Colonic mucosa (tissue), 4 donors: ENCODE measurements at places on chromosomes 7 and 10. TPM values are rescaled to one million over a fixed set of nuclear protein-coding genes. Genes with fewer than 3 reads are reported as not detected.
A peak's percentile ranks its signal among the peaks of the same experiment; 100 is the strongest.

DNA sequence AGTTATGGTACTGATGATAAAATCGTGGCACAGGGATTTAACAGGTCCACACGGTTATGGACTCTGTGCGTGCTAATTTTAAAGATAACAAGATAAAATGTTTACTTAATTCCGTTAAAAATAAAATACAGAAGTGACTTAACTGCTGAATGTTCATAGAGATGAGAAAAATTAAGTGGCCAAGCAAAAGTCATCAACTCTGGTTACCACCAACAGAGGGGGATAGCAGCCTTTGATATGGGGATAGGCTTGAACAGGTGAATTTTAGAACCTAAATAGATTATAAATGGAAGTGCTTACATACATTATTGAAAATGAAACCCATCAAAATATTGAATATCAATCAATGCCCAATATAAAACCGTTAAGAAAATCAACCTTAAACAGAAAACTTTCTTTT is 245.0 kb downstream of the WDR37 start:
- DNase-seq = no peak

GRCh38 chr7:140990193-140990962 is 24.4 kb downstream of the MRPS33 start:
- no peak for DNase-seq

GRCh38 chr10:53957401-53957800 is 843.6 kb downstream of the PCDH15 start:
- no peak for DNase-seq

DNA sequence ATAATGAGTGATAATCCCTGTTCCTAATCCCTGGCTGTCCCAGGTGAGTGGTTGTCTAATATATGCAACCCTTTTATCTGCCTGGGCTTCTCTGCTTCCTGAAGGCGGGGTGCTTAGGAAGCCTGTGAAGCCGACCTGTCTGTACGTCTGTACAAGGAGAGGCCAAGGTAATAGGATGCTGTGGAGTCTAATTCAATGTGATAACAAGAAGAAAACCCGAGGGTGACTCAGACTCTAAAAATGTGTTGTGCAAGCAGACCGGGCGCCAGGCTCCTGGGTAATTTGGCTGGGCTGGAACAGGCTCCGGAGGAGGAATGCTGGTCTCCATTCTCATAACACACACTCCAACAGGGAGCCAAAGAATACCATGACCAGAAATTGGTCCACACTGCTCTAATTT is 43.6 kb downstream of the THNSL1 start:
- DNase-seq = peak; percentile 77

DNA sequence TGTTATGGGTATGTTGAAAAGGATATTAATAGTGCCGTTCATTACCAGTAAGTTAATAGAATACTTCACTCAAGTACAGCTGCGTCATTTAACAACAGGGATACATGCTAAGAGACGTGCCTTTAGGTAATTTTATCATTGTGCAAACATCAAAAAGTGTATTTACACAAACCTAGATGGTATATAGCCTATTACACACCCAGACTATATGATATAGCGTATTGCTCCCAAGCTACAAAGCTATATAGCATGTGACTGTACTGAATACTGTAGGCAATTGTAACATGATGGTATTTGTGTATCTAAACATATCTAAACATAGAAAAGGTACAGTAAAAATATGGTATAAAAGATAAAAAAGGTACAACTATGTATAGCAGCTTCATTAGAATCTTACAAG is 11.1 kb upstream of the PRKG1 start:
- no peak for DNase-seq

DNA sequence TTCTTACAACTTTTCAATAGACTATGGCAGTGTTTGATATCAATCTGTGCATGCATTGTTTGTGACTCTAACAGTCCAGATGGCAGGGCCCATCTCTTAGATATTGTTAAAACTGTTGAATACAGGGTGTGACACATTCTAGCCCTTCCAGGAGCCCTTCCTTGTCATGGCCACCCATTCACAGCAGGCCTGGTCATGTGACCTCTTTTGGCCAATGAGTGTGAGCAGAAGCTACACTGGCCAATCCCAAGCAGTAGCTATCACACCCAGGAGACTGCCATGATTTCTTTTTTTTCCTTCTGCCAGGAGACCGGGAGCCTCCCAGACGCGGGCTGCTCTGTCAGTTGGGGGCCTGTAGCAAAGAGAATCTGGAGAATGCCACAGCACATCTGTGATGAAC is 655.4 kb upstream of the MKI67 start:
- no peak for DNase-seq

DNA sequence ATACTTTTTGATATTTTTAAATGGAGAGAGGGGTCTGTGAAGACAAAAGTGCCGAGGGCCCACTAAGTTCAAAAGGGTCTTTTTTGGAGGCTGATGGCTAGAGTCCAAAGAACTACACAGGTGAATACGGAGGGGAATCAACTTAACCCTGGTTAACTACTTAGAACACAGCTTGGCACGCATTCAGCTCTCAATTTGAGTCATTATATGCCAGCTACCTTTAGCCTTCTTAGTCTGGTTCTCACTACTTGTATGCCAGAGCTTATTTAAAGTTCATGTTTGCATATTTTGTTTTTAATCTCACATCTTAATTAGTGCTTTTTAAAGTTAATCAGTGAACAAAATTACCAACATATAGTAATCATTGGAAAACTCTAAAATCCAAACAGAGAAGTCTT is 80.8 kb downstream of the VWDE start:
- no peak for DNase-seq

The PLCE1 gene
- total RNA-seq = 42.4 TPM

The KCNMA1 gene
- total RNA-seq = 44.5 TPM

- no peak for DNase-seq
These were observed 1.8 kb downstream of the PSMG3 start for GRCh38 chr7:1567896-1568510.

The CRPPA gene
- total RNA-seq = 2.4 TPM

- DNase-seq = no peak
These were observed 355.9 kb downstream of the SFMBT2 start for GRCh38 chr10:7054915-7055314.

DNA sequence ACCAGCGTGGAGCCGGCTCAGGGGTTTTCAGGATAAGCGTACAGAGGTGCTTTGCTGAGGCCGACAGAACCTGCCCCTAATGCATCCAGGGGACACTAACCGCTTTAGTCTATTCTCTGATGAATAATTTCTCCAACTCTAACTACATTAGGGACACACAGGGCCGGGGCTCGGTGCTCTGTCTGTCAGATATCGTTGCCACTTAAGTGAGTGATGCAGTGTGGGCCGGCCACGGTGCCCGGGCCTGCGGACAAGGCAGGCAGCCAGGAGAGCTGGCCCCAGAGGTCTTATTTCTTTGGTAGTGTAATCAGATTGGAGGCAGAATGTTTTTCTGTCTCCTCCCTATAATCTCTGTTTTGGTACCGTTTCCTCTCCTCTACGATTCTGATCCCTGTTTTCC is 62.7 kb downstream of the ADRA2A start:
- DNase-seq = no peak

DNA sequence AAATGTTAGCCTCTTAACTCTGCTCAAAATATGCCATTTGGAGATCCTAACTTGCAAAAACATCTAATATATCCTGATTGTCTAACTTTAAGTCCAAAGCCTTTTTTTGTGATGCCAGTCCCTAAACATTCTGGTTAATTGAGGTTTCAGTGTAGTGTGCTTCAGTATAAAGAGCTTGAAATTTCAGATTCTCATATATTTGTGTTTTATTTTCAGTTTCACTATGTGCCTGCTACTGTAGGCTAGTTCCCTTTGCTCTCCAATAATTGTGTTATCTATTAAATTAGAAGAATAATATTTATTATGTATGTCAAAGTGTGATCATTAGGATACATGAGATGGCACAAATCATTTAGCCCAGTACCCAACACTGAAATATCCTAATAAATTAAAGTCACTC is 1361.2 kb downstream of the XPNPEP1 start:
- no peak for DNase-seq

- no peak for DNase-seq
These were observed 21.1 kb downstream of the TMEM270 start for GRCh38 chr7:73882047-73882402.

The TYW1B gene
- 1.9 TPM for total RNA-seq

DNA sequence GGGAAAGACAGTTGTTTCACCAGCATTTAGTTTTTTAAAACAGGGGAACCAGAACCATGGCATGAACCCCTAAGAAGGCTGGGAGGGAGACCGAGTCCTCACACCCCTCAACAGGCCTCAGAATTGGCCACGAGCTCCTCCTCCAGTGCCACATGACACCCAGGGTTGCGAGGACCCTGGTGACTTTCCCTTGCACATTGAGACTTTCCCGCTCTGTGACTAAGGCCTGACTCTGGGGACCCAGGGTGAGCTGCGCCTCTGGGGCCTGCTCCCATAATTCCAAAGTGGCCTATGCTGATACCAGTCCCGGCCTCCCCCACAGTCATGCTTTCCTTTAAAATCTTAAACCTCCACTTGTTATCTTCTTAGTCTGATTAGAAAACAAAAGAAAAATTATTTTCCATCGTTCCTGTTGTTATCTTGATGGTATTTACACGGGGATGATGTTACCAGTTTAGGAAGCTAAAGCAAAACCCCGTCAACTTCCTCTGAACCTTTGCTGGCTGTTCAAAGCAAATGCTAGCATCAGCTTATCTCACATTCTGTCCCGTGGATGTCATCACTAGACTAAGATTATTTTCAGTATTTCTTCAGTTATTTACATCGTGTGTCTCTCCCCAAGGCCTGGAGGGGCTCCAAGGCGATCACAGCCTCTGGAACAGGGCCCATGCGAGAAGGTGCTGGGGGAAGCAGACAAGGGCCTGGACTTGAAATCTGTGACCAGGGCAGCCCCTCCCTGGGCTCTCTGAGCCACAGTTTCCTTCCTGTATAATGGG is 42.1 kb downstream of the FAM53B start:
- no peak for DNase-seq

GRCh38 chr10:70579234-70580002 is 23.1 kb downstream of the PRF1 start:
- no peak for DNase-seq

GRCh38 chr7:105611856-105612775 is 30.8 kb upstream of the EFCAB10 start:
- no peak for DNase-seq

The AS3MT gene
- total RNA-seq = 0.77 TPM

The GPR15LG gene
- total RNA-seq = 515 TPM

DNA sequence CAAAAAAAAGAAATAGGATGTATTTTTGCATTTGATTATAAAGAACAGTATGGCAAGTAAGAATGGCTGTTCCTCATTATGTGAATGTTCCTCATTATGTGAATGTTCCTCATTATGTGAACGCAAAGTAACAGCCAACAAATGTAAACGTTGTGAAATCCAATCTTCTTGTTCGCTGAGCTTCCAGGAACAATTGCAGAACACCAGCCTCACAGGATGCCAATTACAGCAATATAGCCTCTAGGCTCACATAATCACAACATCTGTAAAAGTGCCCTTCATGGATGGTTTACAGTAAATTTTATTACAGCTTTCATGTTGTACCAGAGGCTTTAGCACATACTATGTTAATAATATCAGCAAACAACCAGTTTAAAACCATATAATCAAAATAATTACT is 71.6 kb downstream of the THSD7A start:
- no peak for DNase-seq

The TEX47 gene
- not detected for total RNA-seq

The CYP2W1 gene
- total RNA-seq = 4.5 TPM

The PDE1C gene
- total RNA-seq = 2.7 TPM
